Stimulated activated naive CD8-positive, alpha-beta T cell treated with anti-CD3 and anti-CD28 coated beads, Interleukin-15, Interleukin-2, amounts not matched to agents 100 U/mL and 50 U/mL, for 24 hours (primary cell): ENCODE measurements at places on chromosomes 3 and 15.
A peak's percentile ranks its signal among the peaks of the same experiment; 100 is the strongest.

GRCh38 chr3:188133646-188134045 lies 20.3 kb upstream of the LPP start:
- DNase-seq: no peak

- DNase-seq: no peak
Measured at GRCh38 chr3:42582474-42583070, 805 bp upstream of the SEC22C start.

GRCh38 chr3:102905811-102906210 lies 471.0 kb downstream of the ZPLD1 start:
- DNase-seq: no peak

- no peak for DNase-seq
Measured at GRCh38 chr3:169389211-169389924, 274.1 kb downstream of the MECOM start.

- no peak for DNase-seq
Measured at GRCh38 chr3:173930251-173930650, 532.7 kb downstream of the NLGN1 start.

DNA sequence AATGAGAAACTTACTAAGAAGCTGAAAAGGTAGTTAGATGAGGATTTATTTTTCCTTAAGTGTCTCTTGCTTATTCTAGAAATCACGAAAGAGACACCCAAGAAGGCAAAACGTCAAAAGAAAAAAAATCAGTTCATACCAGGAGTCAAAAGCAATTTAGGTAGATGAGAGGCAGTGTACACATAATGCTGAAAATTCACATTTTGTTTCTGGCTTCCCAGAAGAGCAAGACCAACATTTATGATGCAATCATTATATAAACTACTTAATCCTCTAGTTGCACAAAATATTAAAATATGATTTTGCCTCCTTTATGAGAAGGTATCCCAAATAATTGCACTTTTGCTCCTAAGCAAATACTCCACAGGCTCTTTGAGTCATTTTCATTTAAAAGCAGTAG lies 228.0 kb downstream of the FMN1 start:
- no peak for DNase-seq

- no peak for DNase-seq
Measured at GRCh38 chr3:33523093-33523667, 83.0 kb upstream of the UBP1 start.

DNA sequence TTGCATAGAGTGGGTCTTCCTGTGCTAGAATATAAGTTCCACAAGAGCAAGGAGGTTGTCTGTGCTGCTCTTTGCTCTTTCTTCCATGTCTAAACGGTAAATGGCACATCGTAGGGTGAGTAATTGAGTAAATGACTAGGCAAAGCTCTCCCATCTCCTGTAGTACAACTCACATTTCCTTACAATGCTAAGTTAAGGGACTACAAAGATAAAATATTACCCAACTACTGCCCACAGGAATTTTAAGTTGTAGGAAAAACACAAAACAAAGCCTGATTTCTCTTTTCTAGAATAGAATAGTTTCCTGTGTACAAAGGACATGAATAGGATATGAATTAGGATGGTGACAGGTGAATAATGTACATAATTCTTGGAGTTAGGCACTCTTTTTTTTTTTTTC lies 19.9 kb upstream of the LRIG1 start:
- no peak for DNase-seq

DNA sequence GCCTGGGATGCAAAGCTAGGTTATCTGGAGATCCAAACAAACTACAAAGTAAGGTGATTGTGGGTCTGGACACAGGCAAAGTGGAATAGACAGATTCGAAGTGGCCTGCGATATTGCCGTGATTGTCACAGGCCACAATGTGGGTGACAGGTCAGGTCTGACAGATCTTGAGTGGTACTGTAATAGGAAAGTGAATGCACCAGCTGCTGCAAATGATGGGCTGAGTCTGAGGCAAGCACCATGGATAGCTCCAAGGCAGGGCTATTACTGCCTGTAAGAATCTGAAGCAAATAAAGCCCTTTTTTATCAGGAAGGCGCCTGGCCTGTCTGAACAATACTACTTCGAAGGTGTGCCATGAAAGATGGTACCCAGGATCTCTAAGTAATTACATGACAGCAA lies 10.0 kb downstream of the ARMC8 start:
- DNase-seq: no peak

- DNase-seq: no peak
Measured at GRCh38 chr3:186775999-186776398, 7.4 kb upstream of the EIF4A2 start.

GRCh38 chr3:128278761-128279600 lies 125.7 kb downstream of the EEFSEC start:
- no peak for DNase-seq

GRCh38 chr3:113783463-113783862 lies 36.6 kb downstream of the ATP6V1A start:
- no peak for DNase-seq

- no peak for DNase-seq
Measured at GRCh38 chr3:79040701-79041100, 727.1 kb downstream of the ROBO1 start.

DNA sequence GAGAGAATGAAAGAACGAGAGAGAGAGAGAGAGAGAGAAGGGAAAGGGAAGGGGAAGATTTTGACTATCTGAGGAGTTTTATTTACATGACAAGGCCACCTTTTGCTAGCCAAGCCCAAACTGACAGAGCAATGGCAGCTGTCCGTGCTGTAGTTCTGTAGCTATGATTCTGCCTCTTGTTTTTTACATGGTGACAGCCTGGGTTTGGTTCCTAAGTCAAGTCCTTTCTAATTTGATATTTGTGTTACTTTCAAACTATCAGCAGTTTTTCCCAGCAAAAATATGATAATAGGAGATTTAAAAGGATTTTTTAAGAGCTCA lies 26.3 kb upstream of the MFGE8 start:
- no peak for DNase-seq

GRCh38 chr3:14980689-14981088 lies 33.3 kb downstream of the NR2C2 start:
- DNase-seq: no peak

- DNase-seq: no peak
Measured at GRCh38 chr3:48881652-48882114, 17.0 kb downstream of the SLC25A20 start.

- no peak for DNase-seq
Measured at GRCh38 chr3:160641665-160642309, 35.2 kb upstream of the ARL14 start.

- no peak for DNase-seq
Measured at GRCh38 chr15:85673326-85673725, 121.4 kb downstream of the KLHL25 start.

GRCh38 chr15:98860281-98861041 lies 147.1 kb downstream of the PGPEP1L start:
- DNase-seq: no peak

DNA sequence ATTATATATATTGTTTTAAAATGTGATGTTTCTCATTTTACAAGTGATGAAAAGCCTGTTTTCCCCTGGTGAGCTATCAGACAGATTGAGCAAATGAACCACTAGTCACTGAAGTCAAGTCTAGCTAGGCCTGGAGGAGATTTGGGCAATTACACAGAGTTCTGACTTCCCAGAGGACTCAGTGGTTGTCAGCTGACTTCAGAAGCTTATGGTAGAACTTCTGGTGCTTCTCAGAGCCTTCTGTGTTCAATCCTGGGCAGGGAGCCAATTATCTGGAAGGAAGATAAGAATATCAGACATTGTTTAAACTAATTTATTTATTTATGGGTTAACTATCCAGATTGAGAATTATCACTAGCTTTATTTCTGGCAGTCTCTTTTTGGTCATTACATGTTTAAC lies 37.7 kb upstream of the NAALADL2 start:
- DNase-seq: no peak

DNA sequence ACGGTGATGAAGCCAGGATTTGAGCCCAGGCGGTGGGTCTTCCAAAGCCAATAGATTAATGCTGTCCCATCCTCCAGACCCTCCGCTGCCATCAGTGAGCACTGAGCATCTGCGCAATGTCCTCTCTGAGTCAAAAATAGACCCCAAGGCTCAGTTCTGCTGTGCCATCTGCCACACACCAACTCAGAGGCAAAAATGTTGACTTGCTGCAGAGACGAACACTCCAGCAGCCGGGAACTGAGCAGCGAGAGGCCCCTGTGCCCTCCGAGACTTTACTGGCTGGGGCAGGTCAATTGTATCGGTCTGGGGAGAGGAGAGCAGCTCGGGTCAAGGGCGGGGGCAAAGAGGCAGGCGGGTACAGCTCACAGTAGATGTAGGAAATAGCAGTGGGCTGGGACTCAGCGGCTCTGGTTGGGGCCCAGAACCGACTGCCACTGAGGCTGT lies 41.5 kb upstream of the ATP2B2 start:
- no peak for DNase-seq

GRCh38 chr15:74263466-74263865 lies 27.3 kb downstream of the CCDC33 start:
- DNase-seq: no peak

DNA sequence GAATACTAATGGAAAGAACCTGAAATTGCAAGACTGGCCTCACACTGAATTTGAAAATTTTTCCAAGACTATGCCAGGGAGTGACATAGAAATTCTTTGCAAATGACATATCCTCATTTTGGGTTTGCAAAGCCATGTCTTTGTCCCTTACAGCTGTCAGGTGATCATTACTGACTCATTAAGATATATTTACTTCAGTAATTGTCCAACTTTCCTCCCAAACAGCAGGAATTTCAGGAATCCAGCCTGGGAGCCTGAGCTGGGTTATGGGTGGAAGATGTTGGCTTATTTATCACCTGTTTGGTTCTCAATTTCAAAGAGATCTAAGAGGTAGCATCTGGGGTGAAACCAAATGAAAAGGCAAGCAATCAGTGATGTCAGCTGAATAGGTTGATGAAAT lies 111.6 kb upstream of the ACP3 start:
- no peak for DNase-seq

- peak; percentile 17 for DNase-seq
Measured at GRCh38 chr3:49199239-49199899, 28.0 kb downstream of the KLHDC8B start.

DNA sequence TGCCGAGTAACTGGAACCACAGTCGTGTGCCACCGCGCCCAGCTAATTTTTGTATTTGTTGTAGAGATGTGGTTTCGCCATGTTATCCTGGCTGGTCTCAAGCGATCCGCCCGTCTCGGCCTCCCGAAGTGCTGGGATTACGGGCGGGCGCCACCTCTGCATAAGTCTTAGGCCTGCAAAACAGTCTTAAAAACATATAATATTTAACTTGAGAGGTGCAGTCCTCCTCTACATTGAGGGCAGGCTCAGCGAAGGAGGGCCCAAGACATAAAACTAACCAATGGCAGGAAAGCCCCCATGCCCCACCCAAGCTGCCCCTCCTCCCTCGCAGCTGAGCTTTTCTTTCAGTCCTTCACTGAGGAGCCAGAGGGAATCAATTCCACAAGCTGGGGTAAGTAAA lies at the start of gene SLC28A2:
SLC28A2 (plus strand) TSS at position 347 of the 400 bp plus-strand sequence. CDS start 982 bp downstream, outside the sequence.
- no peak for DNase-seq
